ENCODE measurements at places on chromosomes 3 and 15.

GRCh38 chr15:71294251-71294910 is 179.1 kb downstream of the THSD4 start:
- no peak for DNase-seq

DNA sequence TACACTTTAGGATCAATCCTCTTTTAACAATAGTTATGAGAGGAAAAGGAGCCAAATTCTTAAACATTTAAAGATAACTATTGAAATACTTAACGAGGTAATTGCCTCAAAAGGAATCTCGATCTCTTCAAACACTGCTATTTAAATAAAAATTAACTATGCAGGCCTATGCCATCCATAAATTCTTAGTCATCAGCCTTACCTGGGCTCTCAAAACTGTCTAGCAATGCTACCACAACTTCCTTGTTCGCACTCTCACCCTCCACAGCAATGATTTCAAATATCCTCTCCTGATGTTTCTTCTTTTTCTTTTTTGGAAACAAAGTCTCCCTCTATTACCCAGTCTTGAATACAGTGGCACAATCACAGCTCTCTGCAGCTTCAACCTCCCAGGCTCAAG is 12.3 kb downstream of the ETFA start:
- DNase-seq = no peak

DNA sequence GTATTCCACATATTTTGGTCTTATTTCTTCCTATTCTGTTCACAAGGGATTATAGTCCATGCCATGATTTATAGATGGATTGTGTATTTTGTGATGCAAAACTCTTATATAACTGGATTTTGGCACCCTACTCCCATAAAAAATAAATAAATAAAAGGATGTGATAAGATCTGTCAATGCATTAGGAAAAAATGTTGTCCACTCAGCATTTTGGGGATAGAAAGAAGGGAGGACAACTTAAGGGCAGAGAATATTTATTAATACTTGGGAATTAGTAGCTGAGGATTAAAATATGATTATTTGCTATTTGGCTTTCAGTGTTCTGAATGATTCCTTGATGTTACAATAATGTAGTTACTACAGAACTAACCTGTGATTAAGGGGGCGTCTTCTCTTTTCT is 682.6 kb downstream of the ZBBX start:
- no peak for DNase-seq

- DNase-seq = no peak
Measured at GRCh38 chr3:137972396-137972795, 37.6 kb upstream of the CLDN18 start.

DNA sequence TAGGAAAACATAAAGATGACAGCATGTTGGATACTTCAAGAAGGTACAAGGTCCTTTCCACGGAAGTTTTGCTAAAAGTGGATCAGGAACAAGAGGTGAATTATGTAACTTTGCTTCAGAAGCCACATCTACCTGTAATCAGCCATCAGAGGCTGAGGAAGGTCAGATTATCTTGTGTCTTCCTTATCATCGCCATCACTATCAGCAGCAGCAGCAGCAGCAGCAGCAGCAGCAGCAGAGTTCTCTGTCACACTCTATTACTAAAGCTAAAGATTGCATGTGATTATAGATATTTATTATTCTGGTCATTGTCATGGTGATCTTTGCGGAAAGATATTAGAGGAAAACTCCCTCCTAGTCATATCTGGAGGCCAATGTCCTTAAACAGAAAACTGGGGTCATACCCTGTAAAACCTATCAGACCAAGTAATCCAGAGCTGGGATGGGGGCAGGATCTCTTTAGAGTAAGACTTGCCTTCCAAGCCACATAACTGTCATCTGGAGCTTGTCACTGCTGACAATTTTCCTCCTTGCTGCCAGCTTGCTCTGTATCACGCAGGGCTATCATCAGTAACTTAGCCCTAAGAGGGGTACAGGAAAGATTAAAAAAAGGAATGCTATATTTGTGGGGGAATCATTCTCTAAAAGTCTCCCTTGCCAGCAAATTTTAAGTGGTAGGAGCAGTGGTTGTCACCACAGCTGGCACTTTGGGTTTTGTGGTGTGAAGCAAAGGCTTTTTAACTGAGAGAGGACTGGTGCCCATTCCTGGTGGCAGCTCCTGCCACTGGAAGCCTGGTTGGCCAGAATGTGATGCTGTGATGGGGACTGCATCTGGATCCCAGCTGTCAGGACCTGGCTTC is 130.9 kb upstream of the RASGRP1 start:
- no peak for DNase-seq

DNA sequence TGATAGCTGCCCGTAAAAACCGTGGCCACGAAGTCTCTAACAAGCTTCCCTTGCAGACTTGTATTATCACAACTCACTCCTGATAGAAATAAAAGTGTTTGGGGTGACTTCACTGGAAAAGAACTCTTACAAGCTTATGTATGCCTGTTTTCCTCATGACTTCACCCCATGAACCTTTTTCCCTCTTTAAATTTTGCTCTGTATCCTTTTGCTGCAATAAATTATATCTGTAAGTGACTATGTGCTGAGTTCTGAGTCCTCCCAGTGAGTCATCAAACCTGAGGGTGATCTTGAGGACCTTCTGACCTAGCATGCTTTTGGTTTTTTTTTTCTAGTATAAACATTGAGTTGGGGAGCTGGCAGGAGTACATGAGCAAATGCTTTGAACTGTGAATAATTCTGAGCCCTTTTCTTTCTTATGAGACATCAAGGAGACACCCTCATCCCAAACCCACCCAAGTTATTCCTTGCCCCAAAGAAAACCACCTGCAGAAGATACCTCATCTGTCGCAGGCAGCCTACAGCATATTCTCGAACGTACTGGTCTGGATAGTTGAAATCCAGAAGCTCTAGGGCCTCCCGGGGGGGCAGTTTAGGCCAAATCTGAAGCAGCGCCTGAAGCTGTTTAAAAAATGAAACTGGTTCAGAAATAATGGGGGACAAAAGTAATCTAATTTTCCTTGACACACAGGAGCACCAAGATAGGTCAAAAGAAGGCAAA is 85.9 kb downstream of the FAIM start:
- no peak for DNase-seq
